Peyer's patch (tissue), 4 donors: ENCODE measurements at places on chromosomes 16 and 17. TPM values are rescaled to one million over a fixed set of nuclear protein-coding genes. Genes with fewer than 3 reads are reported as not detected.

CES3 gene
- 227 TPM for total RNA-seq

BRIP1 gene
- total RNA-seq, result 13.2 TPM

GRCh38 chr16:11367483-11367906 is 22.2 kb downstream of the RMI2 start:
- H3K27me3 ChIP-seq, result no peaks in the 10 kb centered on the region
- DNase-seq, result no peak

DNA sequence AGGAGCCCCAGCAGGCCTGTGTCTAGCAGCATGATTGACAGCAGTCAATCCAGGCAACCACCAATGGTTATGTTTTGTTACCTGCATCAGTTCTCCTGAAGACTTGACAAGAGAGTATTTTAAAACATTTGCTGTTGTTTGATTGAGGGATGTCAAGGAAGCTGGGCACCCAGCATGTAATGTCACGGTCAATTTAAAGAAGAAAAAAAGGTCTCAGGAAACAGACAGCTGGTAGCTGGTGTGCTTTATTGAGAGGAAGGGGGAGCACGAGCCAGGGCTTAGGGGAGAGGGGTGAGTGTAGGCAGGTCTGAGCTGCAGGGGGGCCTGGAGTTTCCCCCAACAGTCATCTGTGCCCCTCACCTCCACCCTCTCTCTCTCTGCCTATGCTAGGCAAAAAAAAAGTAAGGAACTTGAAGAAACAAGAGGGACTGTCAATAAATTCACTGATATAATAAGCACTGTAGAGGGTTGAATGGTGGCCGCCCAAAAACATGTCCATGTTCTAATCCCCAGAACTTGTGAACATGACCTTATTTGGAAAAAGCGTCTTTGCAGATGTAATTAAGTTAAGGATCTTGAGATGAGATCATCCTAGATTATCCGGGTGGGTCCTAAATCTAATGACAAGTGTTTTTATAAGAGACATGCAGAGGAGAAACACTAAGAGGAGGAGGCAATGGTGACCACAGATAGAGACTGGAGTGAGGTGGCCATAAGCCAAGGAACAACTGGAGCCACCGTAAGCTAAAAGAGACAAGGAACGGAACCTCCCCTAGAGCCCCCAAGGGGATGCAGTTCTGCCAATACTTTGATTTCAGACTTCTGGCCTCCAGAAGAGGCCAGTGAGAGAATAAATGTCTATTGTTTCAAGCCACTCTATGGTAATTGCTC is 14.5 kb downstream of the TSPOAP1 start:
- no peak overlapping the region for H3K4me3 ChIP-seq
- no peak for DNase-seq
- peaks cover 5% of the 10 kb centered on the region for H3K4me1 ChIP-seq
- H3K27me3 ChIP-seq, result no peaks in the 10 kb centered on the region

DNA sequence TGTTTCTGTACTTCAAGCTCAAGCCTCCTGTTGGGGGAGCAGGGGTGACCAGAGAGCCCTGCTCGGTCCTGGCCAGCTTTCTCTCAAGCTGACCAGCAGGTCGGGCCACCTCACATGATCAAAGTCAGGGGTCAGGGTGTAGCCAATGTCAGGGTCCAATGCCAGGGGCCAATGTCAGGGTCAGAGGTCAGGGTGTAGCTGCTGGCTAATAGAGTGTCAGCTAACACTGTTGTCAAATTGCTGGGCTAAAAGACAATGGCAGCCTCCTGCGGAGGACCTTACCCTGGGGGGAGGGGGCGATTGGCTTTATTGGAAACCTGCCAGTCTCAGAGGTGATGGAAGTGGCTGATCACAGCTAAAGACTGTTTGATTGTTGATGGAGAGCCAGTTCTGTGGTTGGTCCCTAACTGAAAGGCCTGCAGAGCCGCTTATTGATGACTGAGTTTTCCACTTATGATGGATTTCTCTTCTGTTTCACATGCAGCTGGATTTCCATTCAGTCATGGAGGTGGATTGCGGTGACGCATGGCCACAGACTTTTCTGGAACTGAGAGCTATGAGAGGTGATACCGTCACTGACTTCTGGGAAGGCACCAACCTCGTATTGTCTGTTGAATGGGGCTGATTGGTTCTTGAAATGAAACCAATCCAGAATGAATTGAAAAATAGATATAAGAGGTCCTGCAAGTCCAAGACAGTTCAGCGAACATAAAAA is 97.4 kb upstream of the ZFHX3 start:
- no peaks in the 10 kb centered on the region for H3K4me1 ChIP-seq
- DNase-seq, result no peak
- H3K4me3 ChIP-seq, result no peak overlapping the region
- H3K27ac ChIP-seq, result no peak overlapping the region
- no peaks in the 10 kb centered on the region for H3K36me3 ChIP-seq
- H3K27me3 ChIP-seq, result no peaks in the 10 kb centered on the region

DNA sequence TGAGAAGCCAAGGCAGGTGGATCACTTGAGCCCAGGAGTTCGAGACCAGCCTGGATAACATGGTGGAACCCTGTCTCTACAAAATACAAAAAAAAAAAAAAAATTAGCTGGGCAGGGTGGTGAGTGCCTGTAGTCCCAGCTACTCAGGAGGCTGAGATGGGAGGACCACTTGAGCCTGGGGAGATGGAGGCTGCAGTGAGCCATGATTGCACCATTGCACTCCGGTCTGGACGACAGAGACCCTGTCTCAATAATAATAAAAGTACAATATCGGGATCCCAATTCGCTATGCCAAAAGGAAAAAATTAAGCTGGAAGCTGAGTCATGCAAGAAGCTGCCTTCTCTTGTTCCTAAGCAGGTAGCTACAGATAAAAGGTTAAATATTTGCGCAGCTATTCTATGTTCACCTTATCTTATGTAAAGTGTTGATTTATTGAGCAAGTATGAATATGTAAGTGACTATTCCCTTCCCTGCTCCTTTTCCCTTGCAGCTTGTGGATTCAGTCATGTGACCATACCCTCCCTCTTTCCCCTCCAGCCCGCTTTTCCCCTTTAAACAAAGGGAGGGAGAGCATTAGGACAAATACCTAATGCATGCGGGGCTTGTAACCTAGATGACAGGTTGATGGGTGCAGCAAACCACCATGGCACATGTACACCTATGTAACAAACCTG is 112.0 kb downstream of the LITAF start:
- H3K36me3 ChIP-seq, result no peaks in the 10 kb centered on the region
- H3K4me1 ChIP-seq, result no peaks in the 10 kb centered on the region
- H3K27me3 ChIP-seq, result no peaks in the 10 kb centered on the region
- no peak for DNase-seq

- no peak overlapping the region for H3K4me3 ChIP-seq
- DNase-seq, result no peak
- no peaks in the 10 kb centered on the region for H3K4me1 ChIP-seq
- no peaks in the 10 kb centered on the region for H3K27me3 ChIP-seq
- no peak overlapping the region for H3K27ac ChIP-seq
- H3K36me3 ChIP-seq, result no peaks in the 10 kb centered on the region
These were observed 36.4 kb upstream of the VPS4A start for GRCh38 chr16:69274699-69275235.

DNA sequence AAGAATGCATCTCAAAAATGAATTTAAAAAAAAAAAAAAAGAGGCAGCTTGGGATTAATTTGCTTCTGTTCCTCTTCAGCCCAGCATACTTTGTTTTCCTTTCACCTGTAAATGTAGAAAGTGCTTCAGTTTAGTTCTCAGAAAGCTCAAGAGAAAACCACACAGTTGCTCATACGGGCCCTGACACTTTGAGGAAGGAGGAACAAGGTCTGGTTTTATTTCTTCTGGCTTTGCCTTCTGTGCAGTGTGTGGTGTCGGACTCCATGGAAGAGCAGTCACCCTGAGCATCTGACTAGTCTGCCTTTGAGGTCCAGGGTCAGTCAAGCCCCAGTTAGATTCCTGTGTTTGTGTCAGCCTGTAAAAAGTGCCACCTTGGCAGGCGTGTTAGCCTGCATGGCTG is 27.6 kb downstream of the NMT1 start:
- H3K27ac ChIP-seq, result no peak overlapping the region
- no peaks in the 10 kb centered on the region for H3K4me1 ChIP-seq
- H3K4me3 ChIP-seq, result no peak overlapping the region
- no peak for DNase-seq

- no peaks in the 10 kb centered on the region for H3K27me3 ChIP-seq
- no peaks in the 10 kb centered on the region for H3K36me3 ChIP-seq
- no peak overlapping the region for H3K4me3 ChIP-seq
- no peaks in the 10 kb centered on the region for H3K4me1 ChIP-seq
These were observed 12.4 kb downstream of the NACA2 start for GRCh38 chr17:61578645-61579044.
